Activated CD4-positive, alpha-beta memory T cell treated with anti-CD3 and anti-CD28 coated beads for 36 hours (primary cell): ENCODE measurements at places on chromosomes 11 and 22. TPM values are rescaled to one million over a fixed set of nuclear protein-coding genes. Genes with fewer than 3 reads are reported as not detected.
A peak's percentile ranks its signal among the peaks of the same experiment; 100 is the strongest.

Gene CARNS1
- 3.3 TPM for total RNA-seq

Gene TTC36
- not detected for total RNA-seq

Gene EFEMP2
- total RNA-seq, result 11.5 TPM

Gene DKK3
- total RNA-seq, result not detected

Gene C11orf65
- 2.0 TPM for total RNA-seq

Gene KIRREL3
- not detected for total RNA-seq

DNA sequence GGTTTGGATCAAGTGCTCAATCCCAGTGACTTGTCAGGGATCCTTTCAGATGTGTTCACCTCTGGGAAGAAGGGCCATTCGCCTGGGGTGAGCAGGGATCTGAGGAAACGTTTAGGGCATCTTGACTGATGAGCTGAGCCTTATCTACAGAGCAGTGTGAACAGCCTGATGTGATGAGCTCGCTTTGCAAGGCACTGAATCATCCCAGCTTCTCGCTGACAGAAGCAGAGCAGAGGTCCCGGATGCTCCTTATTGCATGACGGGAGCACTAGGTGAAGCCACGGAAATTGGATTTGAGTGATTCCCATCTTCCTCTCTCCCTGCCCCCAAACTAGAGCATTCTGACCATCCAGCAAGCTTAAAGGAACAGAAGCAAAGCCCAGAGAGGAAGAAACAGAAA is 46.5 kb downstream of the SEZ6L start:
- no peak overlapping the region for H3K27ac ChIP-seq
- no peak overlapping the region for H3K4me3 ChIP-seq
- no peaks in the 10 kb centered on the region for H3K36me3 ChIP-seq

DNA sequence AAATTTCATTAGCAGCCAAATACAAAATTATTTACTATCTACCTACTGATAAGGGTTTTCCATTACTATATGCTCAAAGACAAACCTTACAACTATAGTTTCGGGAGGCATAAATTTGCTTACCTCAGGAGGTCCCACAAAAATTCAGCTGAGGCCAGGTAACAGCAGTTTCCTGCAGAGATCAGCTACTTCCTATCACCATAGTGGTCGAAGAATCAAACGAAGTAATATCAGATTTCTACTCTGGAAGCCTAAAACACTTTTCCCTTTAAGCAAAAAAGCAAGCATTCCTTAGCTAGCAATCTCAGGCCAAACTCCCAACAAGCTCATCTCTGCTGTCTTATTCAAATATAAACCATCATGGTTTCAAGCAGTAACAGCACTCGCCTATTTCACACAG is 3.1 kb downstream of the NAP1L4 start:
- H3K4me3 ChIP-seq, result peak overlapping the region; percentile 99
- peaks cover 51% of the 10 kb centered on the region for H3K4me1 ChIP-seq
- DNase-seq, result no peak
- H3K36me3 ChIP-seq, result peaks cover 41% of the 10 kb centered on the region
- no peaks in the 10 kb centered on the region for H3K27me3 ChIP-seq

GRCh38 chr22:25508161-25508560 is 56.3 kb upstream of the GRK3 start:
- H3K4me3 ChIP-seq, result no peak overlapping the region
- H3K36me3 ChIP-seq, result peaks cover 12% of the 10 kb centered on the region
- H3K27ac ChIP-seq, result no peak overlapping the region
- H3K4me1 ChIP-seq, result no peaks in the 10 kb centered on the region
- no peaks in the 10 kb centered on the region for H3K27me3 ChIP-seq

- no peak overlapping the region for H3K27ac ChIP-seq
- no peak overlapping the region for H3K4me3 ChIP-seq
These were observed 63.3 kb upstream of the GRIK4 start for GRCh38 chr11:120448240-120448639.

- no peaks in the 10 kb centered on the region for H3K27me3 ChIP-seq
- no peaks in the 10 kb centered on the region for H3K36me3 ChIP-seq
- H3K4me3 ChIP-seq, result peak overlapping the region; percentile 82
- peaks cover 17% of the 10 kb centered on the region for H3K4me1 ChIP-seq
These were observed 1.3 kb downstream of the SLC39A13 start for GRCh38 chr11:47409440-47410369.

GRCh38 chr11:113247966-113248365 is 66.4 kb upstream of the TTC12 start:
- DNase-seq, result no peak
- H3K27ac ChIP-seq, result no peak overlapping the region
- H3K27me3 ChIP-seq, result peaks cover 24% of the 10 kb centered on the region
- H3K36me3 ChIP-seq, result no peaks in the 10 kb centered on the region

GRCh38 chr11:72580642-72580950 is 93.6 kb downstream of the PDE2A start:
- H3K27me3 ChIP-seq, result no peaks in the 10 kb centered on the region
- no peak overlapping the region for H3K4me3 ChIP-seq
- no peak overlapping the region for H3K27ac ChIP-seq
- no peaks in the 10 kb centered on the region for H3K36me3 ChIP-seq
- H3K4me1 ChIP-seq, result peaks cover 12% of the 10 kb centered on the region
- DNase-seq, result no peak

DNA sequence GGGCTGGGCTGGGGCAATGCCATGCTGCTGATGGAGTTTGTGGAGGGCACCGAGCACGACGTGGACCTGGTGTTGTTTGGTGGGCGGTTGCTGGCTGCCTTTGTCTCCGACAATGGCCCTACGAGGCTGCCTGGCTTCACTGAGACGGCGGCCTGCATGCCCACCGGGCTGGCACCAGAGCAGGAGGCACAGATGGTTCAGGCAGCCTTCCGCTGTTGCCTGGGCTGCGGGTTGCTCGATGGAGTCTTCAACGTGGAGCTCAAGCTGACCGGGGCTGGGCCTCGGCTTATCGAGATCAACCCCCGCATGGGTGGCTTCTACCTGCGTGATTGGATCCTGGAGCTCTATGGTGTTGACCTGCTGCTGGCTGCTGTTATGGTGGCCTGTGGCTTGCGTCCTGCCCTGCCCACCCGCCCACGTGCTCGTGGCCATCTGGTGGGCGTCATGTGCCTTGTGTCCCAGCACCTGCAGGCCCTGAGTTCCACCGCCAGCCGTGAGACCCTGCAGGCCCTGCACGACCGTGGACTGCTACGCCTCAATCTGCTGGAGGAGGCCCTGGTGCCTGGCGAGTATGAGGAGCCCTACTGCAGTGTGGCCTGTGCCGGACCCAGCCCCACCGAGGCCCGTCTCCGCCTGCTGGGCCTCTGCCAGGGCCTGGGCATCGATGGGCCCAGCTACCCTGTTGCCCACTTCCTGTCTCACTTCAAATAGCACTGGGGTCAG is 4.2 kb upstream of the RPS6KB2 start:
- peaks cover 2% of the 10 kb centered on the region for H3K36me3 ChIP-seq
- peaks cover 24% of the 10 kb centered on the region for H3K4me1 ChIP-seq
- no peak for DNase-seq

GRCh38 chr11:132315696-132316095 is 945.3 kb downstream of the NTM start:
- H3K27ac ChIP-seq, result no peak overlapping the region
- H3K36me3 ChIP-seq, result no peaks in the 10 kb centered on the region
- no peaks in the 10 kb centered on the region for H3K4me1 ChIP-seq
- H3K27me3 ChIP-seq, result no peaks in the 10 kb centered on the region
- H3K4me3 ChIP-seq, result no peak overlapping the region
- DNase-seq, result no peak

DNA sequence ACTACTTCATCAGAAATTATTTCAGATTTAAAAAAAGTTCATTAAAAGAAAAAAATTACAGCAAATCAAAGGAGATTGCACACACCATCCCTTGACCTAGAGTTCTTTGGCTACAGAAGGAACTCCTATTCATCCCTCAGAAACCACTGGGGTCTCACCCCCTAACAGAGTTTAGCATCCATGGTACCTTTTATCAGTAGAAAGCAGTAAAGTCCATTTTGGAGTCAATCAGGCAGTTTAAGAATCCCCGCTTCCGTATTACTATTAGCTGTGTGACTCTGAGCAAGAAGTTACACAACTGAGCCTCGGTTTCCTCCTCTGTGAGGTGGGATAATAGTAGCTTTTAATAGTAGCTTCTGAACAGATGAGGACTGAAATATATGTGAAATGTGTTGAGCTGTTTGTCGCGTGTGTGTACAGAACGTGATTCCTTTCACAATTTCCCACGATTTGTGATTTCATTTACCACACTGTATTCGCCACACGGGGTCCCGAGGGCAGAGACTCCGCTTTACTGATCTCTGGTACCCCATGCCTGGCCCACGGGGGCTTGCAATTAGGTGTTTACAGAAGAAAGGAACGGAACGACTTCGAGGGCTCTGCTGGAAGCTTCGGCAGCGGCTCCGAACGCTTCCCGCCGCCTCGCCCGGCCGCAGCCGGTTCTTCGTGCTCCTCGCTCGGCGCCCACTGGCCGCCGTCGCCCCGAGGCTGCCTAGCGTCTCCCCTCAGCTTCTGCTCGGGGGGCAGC is 72.5 kb upstream of the ZBED5 start:
- H3K4me1 ChIP-seq, result peaks cover 20% of the 10 kb centered on the region
- H3K4me3 ChIP-seq, result peak overlapping the region; percentile 53
- peaks cover 27% of the 10 kb centered on the region for H3K27me3 ChIP-seq

- H3K36me3 ChIP-seq, result no peaks in the 10 kb centered on the region
- no peak for DNase-seq
- H3K27me3 ChIP-seq, result no peaks in the 10 kb centered on the region
- H3K27ac ChIP-seq, result no peak overlapping the region
These were observed 996.7 kb upstream of the CHORDC1 start for GRCh38 chr11:91219535-91219934.

GRCh38 chr22:27991586-27992293 is 72.7 kb upstream of the PITPNB start:
- H3K4me1 ChIP-seq, result no peaks in the 10 kb centered on the region
- no peak overlapping the region for H3K4me3 ChIP-seq
- H3K27me3 ChIP-seq, result no peaks in the 10 kb centered on the region
- H3K27ac ChIP-seq, result no peak overlapping the region
- DNase-seq, result no peak
